ENCODE measurements at places on chromosomes 4 and X.

- no peak overlapping the region for H3K4me3 ChIP-seq
- peaks cover 2% of the 10 kb centered on the region for H3K36me3 ChIP-seq
- no peak for DNase-seq
- H3K4me1 ChIP-seq: no peaks in the 10 kb centered on the region
- no peak overlapping the region for H3K27ac ChIP-seq
- no peaks in the 10 kb centered on the region for H3K27me3 ChIP-seq
Measured at GRCh38 chr4:23384741-23385140, 505.1 kb downstream of the PPARGC1A start.

DNA sequence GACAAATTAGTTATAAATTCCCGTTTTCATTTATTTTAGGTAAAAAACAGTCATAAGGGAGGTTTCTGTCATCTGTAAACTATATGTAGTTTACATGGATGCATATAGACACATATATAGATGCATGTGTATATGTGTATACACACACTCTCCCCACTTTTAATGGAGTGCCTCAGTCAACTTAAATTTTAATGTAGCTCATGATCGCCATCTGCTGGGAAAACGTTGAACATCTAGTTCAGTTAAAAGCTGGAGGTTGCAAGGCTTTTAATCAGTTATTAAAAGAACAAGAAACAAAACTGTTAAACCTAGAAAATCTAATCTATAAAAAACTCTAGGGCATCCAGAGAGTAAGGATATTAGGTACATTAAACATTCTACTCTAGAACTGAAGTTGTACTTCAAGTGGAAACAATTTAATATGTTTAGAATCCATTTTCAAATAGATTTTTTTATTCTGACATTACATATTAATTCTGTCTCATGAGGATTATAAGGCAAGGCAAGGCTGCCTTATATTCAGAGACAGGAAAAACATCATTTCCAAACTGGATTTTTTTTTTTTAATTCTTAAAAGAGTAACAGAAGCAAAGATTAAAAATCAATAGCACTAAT, 122.6 kb downstream of the SHISA3 start:
- H3K4me3 ChIP-seq: no peak overlapping the region

- no peak overlapping the region for H3K27ac ChIP-seq
- H3K4me1 ChIP-seq: peaks cover 4% of the 10 kb centered on the region
- no peak for DNase-seq
Measured at GRCh38 chrX:103536732-103537131, 17.4 kb upstream of the RAB40A start.

DNA sequence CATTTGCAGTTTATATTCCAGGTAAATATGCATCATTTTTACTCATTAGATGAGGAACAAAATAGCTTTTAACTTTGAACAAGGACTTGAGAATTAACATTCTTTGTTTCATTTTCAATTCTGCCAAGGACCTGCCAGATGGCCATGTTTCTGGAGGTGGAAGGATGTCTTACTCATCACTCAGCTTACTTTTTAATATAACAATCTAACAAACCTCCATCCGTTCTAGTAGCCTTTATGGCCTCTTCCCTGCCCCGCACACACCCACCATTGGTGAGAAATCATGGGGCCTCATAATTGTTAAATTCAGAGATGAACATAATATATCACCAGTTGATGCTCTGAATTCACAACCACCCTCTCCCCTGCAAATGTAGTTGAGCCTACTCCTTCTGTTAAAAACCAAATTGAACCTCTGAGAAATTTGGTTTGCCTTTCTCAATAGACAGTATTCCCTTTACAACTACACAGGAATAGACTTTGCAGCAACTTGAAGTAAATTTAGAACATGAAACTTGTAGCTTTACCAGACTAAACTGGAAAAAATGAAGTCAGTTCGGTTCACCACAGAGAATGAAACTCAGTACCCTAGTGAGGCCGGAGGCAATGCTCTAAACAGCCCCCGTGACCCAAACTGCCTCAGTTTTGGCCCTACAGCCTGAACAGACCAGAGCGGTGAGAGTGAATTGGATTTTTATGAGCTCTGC, 50.1 kb upstream of the ACSL4 start:
- H3K36me3 ChIP-seq: no peaks in the 10 kb centered on the region
- peak overlapping the region; percentile 81 for H3K4me3 ChIP-seq
- peak overlapping the region; percentile 86 for H3K27ac ChIP-seq
- H3K4me1 ChIP-seq: peaks cover 7% of the 10 kb centered on the region

DNA sequence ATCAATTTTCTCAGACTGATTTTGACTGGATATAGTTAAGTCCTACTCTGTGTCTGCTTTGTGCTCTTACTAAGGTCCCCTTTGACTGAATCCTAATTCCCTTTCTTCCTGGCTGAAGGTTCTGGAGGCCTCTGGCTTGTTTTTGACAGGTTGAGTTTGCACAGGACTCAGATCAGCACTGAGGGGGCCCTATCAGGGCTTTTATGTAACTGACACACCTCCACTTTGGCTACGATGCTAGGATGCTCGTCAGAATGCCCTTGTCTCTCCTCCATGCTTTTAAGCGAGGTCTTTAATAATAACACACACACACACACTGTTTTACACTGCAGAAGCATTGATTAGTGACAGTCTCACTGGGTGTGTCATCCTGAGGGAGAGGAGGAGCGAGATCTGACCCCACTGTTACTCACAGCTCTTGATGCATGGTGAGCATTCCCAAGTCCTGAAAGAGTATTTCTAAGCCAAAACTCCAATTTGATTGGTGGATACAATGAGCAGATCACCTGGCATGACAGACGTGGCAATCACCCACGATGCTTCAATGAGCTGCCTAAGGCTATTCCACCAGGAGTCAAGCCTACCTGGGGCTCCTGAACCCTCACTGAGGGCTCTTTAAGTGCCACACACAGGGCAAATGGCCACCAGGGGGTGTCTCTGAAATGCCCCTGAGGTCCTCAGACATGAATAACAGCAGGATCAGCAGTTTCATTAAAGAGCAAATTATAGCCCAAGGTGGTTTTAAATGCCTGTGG, 130.4 kb upstream of the CPEB2 start:
- peaks cover 38% of the 10 kb centered on the region for H3K4me1 ChIP-seq
- no peak for DNase-seq
- H3K4me3 ChIP-seq: no peak overlapping the region
- no peaks in the 10 kb centered on the region for H3K36me3 ChIP-seq
- no peaks in the 10 kb centered on the region for H3K27me3 ChIP-seq
- no peak overlapping the region for H3K27ac ChIP-seq

GRCh38 chrX:56726605-56727004, 2.4 kb upstream of the NBDY start:
- no peak for DNase-seq
- H3K27ac ChIP-seq: no peak overlapping the region
- H3K36me3 ChIP-seq: no peaks in the 10 kb centered on the region
- no peak overlapping the region for H3K4me3 ChIP-seq

GRCh38 chr4:151717909-151718628, 42.7 kb downstream of the GATB start:
- no peak overlapping the region for H3K27ac ChIP-seq
- no peaks in the 10 kb centered on the region for H3K36me3 ChIP-seq
- no peaks in the 10 kb centered on the region for H3K4me1 ChIP-seq
- no peaks in the 10 kb centered on the region for H3K27me3 ChIP-seq
- no peak overlapping the region for H3K4me3 ChIP-seq

GRCh38 chrX:11064276-11064675, 46.9 kb upstream of the HCCS start:
- no peak overlapping the region for H3K27ac ChIP-seq
- no peak for DNase-seq
- H3K36me3 ChIP-seq: no peaks in the 10 kb centered on the region
- H3K4me1 ChIP-seq: no peaks in the 10 kb centered on the region
- H3K4me3 ChIP-seq: no peak overlapping the region
- no peaks in the 10 kb centered on the region for H3K27me3 ChIP-seq

- H3K36me3 ChIP-seq: no peaks in the 10 kb centered on the region
- DNase-seq: no peak
- no peak overlapping the region for H3K4me3 ChIP-seq
- no peak overlapping the region for H3K27ac ChIP-seq
- peaks cover 6% of the 10 kb centered on the region for H3K27me3 ChIP-seq
Measured at GRCh38 chr4:5924461-5925125, 31.7 kb upstream of the CRMP1 start.

DNA sequence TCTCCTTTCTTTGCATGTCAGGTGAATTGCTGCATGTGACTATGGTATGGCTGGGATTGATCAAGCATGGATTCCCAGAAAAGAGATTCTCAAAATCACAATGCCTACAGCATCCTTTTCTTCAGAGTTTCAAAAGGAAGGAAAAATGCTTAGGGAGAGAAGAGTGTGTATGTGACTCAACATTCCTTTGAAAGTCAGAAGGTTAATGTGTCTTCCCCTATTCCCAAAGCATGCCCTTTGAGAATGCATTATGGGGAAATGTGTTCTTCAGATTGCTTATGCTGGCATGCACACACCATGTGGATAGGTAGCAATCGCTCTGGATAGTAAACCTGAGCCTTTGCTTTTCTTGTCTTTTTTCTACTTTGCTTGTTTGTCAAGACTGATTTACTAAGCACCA, 78.5 kb downstream of the ELOVL6 start:
- DNase-seq: no peak
- peaks cover 6% of the 10 kb centered on the region for H3K36me3 ChIP-seq
- H3K4me3 ChIP-seq: no peak overlapping the region
- no peak overlapping the region for H3K27ac ChIP-seq
- H3K4me1 ChIP-seq: peaks cover 16% of the 10 kb centered on the region

GRCh38 chr4:155071962-155072361, 136.5 kb upstream of the NPY2R start:
- H3K27me3 ChIP-seq: no peaks in the 10 kb centered on the region
- no peak for DNase-seq
- no peak overlapping the region for H3K27ac ChIP-seq

DNA sequence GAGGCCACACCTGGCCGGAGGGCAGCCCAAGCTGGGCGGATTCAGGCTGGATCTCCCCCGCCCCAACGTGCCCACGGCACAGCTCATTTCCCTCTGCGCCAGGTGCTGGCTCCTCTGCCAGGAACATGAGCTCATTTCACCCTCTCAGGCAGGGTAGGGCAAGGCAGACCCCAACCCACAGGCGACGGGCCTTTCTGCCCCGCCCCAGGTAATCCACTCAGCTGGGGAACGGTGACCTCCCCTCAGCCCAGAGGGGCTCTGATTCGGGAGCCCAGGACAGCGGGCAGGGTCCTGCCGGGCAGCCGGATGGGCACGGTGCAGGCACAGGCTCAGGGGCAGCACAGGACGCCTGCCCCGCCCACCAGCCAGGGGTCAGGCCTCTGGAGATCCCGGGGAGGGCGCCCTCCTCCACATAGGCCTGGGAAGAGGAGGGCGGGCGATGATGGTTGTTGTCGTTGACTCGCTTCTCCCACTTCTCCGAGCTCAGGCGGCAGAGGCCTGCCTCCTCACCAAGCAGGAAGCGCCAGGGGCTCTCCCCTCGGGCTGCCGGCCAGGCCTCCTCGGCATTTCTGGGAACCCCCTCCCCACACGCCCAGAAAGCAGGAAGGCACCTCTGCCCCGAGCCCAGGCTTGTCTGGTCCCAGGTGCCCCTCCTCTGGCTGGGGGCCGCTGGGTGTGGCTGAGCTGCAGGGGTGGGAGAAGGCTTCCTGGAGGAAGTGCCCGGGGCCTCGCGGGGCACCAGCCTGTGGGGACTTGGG, 31.1 kb downstream of the TACC3 start:
- no peaks in the 10 kb centered on the region for H3K36me3 ChIP-seq
- H3K27ac ChIP-seq: no peak overlapping the region
- DNase-seq: no peak
- no peaks in the 10 kb centered on the region for H3K27me3 ChIP-seq

- no peak overlapping the region for H3K4me3 ChIP-seq
- peaks cover 7% of the 10 kb centered on the region for H3K36me3 ChIP-seq
- DNase-seq: no peak
- H3K27ac ChIP-seq: no peak overlapping the region
Measured at GRCh38 chr4:105896461-105896942, 1.2 kb downstream of the NPNT start.

- no peak overlapping the region for H3K27ac ChIP-seq
- peak overlapping the region; percentile 62 for H3K4me3 ChIP-seq
- H3K27me3 ChIP-seq: peaks cover 40% of the 10 kb centered on the region
- peaks cover 11% of the 10 kb centered on the region for H3K36me3 ChIP-seq
- no peak for DNase-seq
Measured at GRCh38 chr4:118353534-118354030, 779 bp upstream of the PRSS12 start.

DNA sequence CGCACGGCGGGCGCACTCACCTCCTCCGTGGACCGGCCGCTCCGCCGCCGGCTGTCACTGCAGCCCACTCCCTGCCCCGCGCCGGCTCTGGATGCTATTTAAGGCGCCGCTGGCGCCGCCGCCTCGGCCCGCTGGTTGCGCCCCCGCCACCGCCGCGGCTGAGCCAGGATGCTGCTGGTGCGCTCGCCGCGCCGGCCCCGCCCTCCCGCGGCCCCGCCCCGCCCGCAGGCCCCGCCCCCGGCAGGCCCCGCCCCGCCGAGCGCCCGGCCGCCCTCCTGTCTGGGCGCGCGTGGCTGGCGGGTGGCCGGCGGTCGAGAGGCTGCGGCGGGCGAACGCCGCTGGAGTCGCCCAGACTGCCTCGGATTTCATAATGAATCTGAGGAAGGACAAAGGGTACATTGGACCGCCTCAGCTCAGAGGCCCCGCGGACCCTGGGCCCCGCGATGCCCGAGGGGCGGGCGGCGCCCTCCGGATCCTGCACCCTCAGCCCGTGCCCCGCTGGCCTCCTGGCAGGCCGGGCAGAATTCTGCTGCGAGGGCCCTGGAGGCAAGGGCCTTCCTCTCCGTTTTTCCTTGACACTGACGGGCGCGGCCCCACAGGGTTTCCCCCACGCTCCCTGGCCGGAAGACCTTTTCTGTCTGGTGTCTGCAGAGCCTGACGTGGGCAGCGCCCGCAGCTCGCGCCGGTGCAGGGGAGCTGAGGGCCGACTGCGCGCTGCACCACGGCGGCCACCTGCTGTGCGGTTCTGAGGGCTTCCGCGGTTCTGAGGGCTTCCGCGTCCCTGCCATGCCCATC, at the start of gene ACSL1:
ACSL1 (minus strand) TSS at position 73 of the 795 bp plus-strand sequence. CDS start 22,454 bp downstream, outside the sequence.
- DNase-seq: peak; percentile 85
- H3K4me1 ChIP-seq: peaks cover 31% of the 10 kb centered on the region
- H3K36me3 ChIP-seq: peaks cover 7% of the 10 kb centered on the region
- peaks cover 7% of the 10 kb centered on the region for H3K27me3 ChIP-seq

Data from natural killer cell treated with Interleukin-12 subunit alpha and Interleukin-12 subunit beta and Interleukin-15 and Interleukin-18, amount 100 ng/mL, for 72 hours (primary cell).